ENCODE measurements at places on chromosomes 6 and 20.

GRCh38 chr6:41728073-41728936 lies 7.1 kb downstream of the TFEB start:
- DNase-seq = no peak

DNA sequence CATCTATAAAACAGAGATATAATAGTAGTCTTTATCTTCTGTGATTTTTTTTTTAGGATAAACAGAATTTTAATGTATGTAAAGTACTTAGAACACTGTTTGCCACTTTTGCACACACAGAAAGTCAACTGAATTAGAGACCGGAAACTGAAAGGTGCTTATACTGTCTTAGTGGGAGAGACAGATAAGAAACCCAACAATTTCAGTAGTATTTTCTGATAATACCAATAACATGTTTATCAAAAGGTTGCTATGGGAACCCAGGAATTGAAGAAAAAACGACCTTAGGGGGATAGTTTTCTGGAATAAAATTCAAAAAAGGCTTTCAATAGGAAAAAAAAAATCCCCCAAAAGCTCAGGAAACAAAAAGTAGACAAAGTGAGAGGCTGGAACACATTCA lies 138.6 kb downstream of the BCKDHB start:
- DNase-seq = no peak

DNA sequence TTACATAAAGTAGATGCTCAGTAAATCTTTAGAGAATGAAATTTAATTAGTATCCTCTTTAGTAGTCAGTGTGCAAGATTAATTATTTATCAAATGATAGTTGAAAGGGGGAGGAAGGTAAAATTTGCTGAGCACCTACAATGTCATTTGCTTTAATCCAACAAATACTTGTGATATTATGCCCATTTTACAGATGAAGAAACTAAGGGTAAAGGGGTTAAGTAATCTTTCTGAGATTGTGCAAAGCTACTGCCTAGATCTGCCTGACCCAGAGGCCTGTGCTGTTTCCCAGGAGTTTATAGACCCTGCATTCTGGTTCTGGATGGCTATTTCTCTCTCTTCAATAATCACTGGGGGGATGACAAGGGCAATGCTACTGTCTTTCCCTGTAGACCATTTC lies 58.3 kb upstream of the BACH2 start:
- DNase-seq = no peak

GRCh38 chr6:139518556-139519091 lies 144.2 kb upstream of the CITED2 start:
- no peak for DNase-seq

- DNase-seq = no peak
Observed at GRCh38 chr6:4870821-4871494, 94.8 kb downstream of the CDYL start.

GRCh38 chr6:30703011-30703410 lies 12.2 kb upstream of the NRM start:
- no peak for DNase-seq

DNA sequence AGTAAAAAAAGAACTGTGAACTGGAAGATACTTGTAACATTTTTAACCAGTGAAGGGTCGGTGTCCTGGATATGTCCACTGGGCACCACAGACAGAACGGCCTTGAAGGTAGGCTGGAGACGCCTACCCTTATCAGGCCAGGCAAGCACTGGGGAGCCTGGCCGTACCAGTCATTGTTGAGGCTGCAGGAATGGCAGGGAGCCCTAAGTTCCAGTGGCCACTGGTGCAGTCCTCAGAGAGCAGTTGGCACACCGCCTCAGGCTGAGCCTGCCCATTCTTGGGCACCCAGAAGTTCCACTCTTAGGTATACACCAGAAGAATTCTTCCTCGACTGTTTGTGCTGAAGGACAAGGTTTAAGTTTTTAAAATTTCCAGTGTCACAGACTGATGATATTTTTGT lies 20.5 kb downstream of the DNAJC5 start:
- no peak for DNase-seq

DNA sequence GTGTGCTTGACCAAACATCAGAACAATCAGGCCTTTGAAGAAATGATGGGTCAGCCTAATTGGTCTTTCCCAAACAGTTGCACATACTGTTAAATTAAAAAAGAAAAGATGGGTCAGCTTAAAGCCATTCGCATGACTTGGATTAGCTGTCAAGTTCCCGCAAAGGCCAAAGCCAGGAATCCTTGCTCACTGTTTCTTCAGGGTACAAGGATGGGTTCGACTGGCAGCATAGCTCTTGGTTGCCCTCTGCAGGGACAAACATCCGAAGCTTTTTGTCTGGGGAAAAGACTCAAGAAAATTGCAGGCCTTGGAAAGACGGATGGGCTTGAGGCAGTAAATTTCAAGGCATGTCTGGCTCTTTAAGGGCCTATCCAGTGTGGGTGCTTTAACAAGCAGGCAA lies 168.0 kb downstream of the HDGFL1 start:
- no peak for DNase-seq

- DNase-seq = no peak
Observed at GRCh38 chr6:110310861-110311446, 47.2 kb downstream of the METTL24 start.

- DNase-seq = no peak
Observed at GRCh38 chr6:82364087-82365015, 734 bp downstream of the TPBG start.

GRCh38 chr6:40383348-40384115 lies 203.6 kb downstream of the LRFN2 start:
- no peak for DNase-seq

DNA sequence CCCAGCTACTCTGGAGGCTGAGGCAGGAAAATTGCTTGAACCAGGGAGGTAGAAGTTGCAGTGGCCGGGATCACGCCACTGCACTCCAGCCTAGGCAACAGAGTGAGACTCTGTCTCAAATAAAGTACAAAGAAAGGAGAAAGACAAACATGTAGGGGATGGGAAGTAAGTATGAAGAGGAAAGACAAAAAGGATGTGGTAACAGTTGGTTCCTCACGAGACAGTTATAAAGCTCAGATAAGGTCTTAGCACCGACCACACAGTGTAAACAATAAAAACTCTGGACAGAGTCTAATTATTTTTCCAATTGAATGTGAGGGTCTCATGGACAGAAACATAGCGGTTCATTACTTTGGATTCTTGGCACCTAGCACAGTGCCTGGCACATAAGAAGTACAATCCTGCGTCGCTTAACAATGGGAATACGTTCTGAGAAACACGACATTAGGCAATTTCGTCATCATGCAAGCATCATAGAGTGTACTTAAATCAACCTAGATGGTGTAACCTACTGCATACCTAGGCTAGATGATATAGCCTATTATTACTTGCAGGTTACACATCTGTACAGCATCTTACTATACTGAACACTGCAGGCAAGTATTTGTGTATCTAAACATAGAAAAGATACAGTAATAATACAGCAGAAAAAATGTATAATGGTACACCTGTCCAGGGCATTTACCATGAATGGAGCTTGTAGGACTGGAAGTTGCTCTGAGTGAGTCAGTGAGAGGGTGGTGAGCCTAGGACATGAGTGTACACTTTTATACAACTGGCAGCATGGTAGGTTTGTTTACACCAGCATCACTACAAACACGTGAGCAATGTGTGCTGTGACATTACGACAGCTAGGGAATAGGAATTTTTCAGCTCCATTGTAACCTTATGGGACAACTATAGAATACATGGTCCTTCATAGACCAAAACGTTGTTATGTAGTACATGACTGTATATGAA lies 38.2 kb downstream of the MBOAT1 start:
- DNase-seq = no peak

DNA sequence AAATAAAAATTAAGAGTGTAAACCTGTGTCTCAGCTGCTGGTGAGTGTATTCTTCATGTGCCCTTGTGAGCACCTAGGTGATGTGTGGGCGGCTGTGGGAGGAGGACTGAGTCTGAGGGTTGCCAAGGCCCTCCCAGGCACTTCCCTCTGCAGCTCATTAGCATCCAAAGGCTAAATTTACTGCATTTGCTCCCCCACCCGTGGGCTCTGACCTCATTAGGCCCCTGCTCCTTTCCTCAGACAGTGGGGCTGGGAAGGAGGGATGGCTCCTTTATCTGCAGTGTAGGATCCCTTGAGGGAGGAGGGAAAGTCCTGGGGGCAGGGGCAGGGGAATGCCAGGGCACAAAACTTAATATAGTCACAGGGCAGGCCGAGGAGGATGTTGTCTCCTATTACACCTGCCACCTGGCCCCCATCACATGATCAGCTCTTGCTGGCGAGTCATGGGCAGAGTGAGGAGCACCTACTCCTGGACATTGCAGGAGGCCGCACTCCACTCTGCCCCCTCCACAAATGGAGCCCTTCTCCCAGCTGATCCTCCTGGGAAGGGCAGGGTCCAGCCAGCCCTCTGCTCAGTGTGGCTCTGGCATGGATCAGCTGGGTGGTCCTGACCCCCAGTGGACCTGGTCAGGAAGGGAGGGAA lies 133.2 kb downstream of the MRPL14 start:
- DNase-seq = no peak

DNA sequence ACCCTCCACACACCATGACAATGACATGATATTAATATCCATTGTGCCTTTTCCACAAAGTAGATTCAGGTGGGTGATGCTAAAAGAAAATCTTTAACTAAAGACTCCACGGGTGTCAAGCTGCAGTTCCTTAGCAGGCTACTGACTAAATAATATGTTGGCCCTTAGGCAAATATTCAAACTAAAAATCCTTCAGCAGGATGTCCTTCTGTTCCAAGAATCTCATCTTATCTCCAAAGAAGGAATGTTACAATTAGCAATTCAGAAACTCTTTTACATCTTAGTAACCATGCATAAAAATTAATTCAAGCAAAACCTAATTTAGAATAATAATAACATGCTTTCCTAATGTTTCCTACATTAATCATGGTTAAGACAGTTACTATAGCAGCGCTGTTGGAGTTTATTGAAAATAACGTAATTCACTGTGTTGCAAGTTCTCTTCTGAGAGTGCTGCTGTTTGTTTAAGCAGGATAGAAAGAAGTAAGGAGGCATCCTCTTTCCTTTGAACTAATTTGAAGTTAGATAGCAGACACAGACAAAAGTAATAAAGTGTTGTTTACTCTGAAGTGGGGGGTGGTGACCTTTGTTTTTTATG lies 414.8 kb upstream of the CDH4 start:
- DNase-seq = no peak

DNA sequence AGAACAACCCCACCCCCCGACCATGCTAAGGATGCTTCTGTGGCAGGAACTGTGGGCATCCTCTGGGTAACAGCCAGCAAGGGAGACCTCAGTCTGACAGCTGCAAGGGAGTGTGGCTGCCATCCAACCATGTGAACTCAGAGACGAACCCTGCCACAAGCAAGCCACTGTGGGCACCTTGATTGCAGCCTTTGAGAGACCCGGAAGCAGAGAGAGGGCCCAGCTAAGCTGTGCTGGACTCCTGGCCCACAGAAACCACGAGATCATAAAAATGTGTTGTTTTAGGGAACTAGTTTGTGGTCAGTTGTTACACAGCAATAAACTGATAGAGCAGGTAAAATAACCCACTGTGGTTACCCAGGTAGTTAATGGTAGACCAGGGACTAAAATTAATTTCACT lies 414.6 kb downstream of the CDH26 start:
- DNase-seq = no peak

DNA sequence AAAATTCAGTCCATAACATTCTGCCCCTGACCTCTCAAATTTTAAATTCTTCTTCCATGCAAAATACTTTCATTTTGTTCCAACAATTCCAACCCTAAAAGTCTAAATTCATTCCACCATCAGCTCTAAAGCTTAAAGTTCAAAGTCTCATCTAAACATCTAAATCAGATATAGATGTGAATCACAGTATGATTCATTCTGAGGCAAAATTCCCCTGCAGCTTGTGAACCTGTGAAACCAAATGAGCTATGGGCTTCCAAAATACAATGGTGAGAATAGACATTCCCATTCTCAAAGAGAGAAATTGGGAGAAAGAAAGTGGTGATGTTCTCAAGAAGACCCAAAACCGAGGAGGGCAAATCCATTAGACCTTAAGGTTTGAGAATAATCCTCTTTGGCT lies 309.8 kb downstream of the HIVEP2 start:
- DNase-seq = no peak

GRCh38 chr20:34014878-34015277 lies 21.2 kb downstream of the RALY start:
- DNase-seq = no peak

GRCh38 chr6:52305411-52305810 lies 20.9 kb upstream of the MCM3 start:
- no peak for DNase-seq

- DNase-seq = no peak
Observed at GRCh38 chr6:130288065-130288464, 65.3 kb upstream of the SAMD3 start.

DNA sequence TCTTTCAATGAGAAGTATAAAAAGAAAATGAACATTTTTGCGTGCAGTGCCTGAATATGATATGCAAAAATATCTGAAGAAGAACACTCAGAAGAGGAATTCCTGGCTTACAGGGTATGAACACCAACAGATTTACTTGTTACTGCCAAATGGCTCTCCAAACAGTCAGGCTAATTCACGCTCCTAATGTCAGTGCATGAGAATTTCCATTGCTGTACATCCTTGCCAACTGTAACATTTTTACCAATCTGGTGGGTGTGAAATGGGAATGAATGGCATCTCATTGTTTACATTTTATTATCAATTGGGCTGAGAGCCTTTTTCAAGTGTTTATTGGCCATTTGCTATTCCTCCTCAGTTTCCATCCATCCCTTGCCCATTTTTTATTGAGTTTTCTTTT lies 365.3 kb upstream of the MAP3K7 start:
- DNase-seq = no peak

DNA sequence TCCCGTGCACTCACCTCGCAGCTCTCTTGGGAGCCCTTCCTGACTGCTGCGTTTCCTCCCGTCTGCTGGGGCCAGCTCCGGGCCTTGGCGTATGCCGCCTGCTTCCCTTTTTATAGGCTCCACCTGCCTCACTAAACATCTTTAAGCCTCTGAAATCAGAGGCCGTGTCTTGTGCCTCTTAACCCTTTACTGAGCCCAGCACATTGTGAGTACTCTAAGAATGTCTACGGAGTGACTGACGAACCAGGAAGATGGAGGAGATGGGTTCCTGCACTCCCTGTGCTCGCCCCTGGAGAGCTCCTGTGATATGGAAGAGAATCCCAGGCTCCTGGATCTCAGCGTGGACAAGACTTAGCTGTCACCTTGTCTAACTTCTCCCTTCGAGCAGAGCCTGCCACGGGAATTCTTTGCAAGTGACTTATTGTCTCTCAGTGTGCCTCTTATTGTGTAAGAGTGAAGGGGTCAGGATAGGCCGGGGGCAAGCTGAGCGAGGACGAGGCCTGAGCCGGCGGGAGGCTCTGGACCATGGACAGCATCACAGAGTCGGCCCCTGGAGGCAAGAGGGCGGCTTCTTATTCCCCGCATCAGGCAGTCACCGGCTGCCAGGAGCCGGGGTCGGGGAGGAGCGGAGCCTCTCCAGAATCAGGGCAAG lies 70.9 kb upstream of the CCDC167 start:
- DNase-seq = no peak
